ENCODE measurements at places on chromosomes 16 and 17. TPM values are rescaled to one million over a fixed set of nuclear protein-coding genes. Genes with fewer than 3 reads are reported as not detected.

Gene DECR2
- total RNA-seq: 19.4 TPM

Gene OGFOD1
- 87.0 TPM for total RNA-seq

Gene SDR42E2
- 0.07 TPM for total RNA-seq

Gene RAB26
- 0.46 TPM for total RNA-seq

Gene SEBOX
- not detected for total RNA-seq

Gene FGF11
- 0.42 TPM for total RNA-seq

Gene TNRC6C
- 9.1 TPM for total RNA-seq

Gene RPL27
- 827 TPM for total RNA-seq

Gene KIF18B
- total RNA-seq: 6.5 TPM

Gene TMEM100
- total RNA-seq: 0.33 TPM

Gene C17orf113
- 0.26 TPM for total RNA-seq
